Fibroblast of the conjunctiva (primary cell): ENCODE measurements at places on chromosomes 13 and 19.

DNA sequence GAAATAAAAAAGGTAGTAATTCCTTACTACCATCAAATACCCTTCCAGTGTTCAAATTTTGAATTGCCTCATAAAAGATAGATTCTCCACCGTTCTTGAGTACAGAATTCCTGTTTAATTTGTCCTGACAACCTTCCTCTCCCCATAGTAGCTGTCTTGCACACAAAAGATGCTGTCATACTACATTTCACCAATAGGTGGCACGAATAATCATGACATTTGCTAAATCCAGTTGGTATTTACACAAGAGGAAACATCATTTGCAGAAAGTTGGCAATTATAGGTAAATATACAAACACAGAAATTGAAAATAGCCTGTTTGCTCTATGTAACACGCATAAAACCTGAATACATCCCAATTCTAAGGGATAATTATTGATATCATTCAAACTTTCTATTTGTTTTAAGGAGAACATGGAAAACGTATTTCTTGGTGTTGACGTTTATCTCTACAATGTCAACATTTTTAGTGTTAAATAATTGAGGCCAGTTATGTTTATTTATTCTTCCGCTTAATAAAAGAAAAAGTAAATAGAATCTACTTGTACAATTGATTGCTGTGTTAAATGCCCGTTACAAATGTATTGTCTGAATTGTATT is 58.3 kb upstream of the CLDN10 start:
- peak; percentile 59 for DNase-seq

DNA sequence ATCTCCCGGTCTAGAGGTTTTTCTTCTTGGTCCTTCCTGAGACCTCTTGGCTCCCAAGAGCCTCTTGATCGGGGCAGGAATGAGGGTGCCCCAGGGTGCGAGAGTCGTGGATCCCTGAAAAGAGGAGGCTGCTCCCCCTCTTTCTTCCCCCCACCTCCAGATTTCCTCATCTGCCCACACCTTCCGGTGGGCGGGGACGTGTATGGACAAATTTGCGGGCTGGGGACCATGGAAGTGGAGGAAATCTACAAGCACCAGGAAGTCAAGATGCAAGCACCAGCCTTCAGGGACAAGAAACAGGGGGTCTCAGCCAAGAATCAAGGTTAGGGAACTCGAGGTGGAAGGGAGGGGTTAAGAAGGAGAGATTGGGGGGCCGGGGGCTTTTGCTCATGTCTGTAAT is at the start of gene MCEMP1:
TSS of gene MCEMP1 (plus strand) at position 237 of the 400 bp plus-strand sequence. CDS start at position 268, 31 bp downstream.
- no peak for DNase-seq

GRCh38 chr13:42039457-42039945 is 8.9 kb upstream of the DGKH start:
- DNase-seq, result no peak

- DNase-seq, result no peak
Observed at GRCh38 chr13:112141643-112142400, 74.9 kb downstream of the SOX1 start.

DNA sequence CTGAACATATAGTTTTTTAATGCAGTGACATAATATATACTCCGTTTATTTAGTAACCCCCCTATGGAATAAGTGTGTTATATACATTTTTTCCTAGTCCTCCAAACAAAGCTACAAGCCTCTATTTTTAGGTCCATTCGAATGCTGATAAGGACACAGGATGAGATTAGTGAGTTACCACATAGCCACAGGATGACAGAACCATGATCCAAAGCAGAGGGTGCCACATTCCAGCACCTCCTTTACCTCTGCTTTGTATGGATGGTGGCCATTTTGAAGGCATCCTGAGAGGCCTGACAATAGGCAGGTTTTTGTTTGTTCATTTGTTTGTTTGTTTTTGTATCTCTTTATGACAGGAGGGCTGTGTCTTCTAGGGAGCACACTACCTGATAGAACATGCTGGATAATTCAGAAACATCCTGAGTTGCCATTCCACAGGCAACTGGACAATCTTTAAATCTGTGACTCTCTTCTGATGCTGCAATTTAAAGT is 186.3 kb downstream of the MTUS2 start:
- DNase-seq, result no peak

- no peak for DNase-seq
Observed at GRCh38 chr19:45315304-45315703, 7.4 kb downstream of the CKM start.

- DNase-seq, result no peak
Observed at GRCh38 chr13:48485432-48485831, 47.4 kb downstream of the RCBTB2 start.
